ENCODE measurements at places on chromosomes 3 and 15.

DNA sequence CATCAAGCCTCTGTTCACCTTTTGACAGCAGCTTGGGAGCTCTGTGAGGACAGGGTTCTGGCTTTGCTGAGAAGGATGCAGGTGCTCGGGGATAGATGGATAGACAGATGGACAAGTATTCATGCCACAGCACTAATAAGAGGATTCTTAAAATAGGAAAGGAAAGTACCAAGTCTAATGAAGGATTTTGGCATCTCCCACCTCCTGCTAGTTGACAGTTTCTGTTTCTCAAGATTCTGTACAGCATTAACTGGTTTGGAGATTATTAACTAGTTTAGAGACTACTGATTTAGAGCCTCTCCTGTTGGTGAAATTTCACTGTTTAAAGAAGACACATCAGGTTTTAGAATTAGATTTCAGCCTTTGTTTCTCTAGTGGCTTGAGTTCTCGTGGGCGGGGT lies 152.3 kb downstream of the CACNA1D start:
- DNase-seq: no peak

DNA sequence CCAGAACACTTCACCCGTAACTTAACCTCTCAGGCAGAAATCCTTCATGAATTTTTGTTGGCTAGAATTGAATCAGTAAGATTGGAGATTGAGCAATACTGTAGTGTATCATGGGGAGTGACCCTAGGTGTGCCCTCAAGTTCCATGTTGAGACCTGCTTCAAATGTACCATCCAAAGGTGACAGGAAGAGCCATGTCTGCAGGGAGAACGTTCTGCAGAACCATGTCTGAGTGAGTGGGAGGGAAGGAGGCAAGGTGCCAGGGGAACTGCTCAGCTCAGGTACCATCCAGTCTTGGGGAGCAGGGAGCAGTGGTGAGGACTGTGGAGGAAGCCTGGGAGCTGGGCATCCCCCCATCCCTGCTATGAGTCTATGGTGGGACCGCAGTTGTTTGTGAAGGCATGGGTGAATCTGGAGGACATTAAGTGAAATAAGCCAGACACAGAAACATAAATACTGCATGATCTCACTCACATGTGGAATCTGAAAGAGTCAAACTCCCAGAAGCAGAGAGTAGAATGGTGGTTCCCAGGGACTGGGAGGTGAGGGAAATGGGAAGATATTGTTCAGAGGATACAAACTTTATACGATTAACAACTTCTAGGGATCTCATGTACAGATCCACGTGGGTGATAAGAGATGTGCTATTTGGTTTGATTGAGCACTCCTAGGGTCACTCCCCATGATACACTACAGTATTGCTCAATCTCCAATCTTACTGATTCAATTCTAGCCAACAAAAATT lies 23.3 kb downstream of the CFAP161 start:
- no peak for DNase-seq

DNA sequence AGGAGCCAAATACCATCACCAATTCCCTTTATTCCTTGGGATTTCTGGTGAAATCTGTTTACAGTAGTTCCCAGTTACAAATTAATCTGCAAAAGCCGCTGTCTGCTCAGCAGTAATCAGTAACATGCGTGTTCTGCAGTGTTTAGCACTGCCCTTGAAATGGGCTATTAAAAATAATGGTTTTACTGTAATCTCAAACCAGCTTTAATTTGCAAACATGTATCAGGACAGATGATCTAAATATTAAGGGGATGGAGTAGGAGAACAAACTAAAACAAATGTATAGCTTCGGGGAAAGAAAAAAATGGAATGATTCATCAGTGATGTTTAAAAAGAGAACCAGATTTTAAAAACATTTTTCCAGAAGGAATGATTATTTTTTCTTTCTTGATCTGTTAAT lies 513.2 kb downstream of the MECOM start:
- DNase-seq: no peak

- DNase-seq: no peak
Observed at GRCh38 chr15:42101861-42102260, 7.5 kb upstream of the PLA2G4D start.

DNA sequence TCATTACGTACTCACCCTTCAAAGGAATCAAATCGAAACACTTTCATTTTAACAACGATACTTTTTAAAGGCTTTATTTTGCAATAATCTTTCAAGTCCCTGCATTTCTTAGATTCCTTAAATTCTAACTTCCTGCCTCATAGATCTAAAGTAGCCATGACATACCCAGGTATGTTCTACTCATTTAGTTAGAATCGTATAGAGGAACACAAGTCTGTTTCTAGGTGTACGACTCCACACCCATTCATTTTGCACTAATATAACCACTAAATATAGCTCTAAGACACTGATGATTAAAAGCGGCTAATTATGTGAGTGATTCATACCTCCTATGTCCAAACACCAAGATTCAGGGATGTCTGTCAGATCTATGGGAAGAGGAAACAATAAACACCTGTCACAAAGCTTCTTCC lies 1.3 kb downstream of the ATP13A3 start:
- no peak for DNase-seq

DNA sequence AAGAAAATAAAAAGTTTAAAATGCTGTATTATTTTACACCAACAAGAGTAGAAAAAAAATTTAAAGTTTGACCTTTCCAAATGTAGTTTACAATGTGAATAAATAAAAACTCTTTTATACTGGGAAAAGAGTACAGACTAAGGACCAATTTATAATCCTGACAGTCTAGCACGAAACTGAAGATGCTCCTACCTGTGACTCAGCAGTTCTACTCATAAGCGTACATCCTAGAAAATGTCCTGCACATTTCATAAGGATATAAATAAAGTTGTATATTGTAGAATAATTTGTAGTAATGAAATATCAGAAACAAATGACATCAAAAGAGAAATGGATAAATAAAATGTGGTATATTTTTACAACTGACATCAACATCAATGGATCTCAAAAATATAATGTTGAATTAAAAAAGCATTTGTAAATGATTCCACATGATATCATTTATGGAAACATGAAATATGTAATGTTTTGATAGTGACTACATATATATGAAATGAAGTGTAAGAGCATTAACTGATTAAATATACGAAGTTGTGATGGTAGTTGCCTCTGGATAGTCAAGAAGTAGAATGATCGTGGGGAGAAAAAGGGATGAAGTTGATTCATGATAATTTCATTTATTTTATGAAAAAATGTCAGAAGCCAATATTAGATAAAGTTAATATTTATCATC lies 161.3 kb upstream of the CBLB start:
- no peak for DNase-seq

- no peak for DNase-seq
Observed at GRCh38 chr15:38267421-38268022, 14.9 kb downstream of the SPRED1 start.

DNA sequence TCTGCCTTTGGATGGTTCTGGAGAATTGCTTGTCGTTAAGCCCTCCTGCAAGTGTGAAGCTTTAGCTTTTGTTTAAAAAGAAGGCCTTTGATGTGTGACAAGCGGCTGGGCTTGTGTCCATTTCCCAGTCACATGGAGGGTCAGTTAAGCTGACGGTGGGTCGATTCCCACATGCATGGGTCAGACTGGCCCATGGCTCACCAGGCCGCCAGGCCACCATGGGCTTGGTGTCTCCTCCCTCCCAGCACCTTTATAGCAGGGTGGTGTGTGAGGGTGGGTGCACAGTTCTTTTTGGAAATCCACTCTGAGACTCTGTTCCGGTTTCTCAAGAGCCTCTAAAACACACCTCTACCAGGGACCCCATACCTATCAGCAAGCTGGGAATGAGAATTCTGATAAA lies 67.2 kb downstream of the SCN5A start:
- DNase-seq: no peak
